Stimulated activated CD8-positive, alpha-beta memory T cell treated with anti-CD3 and anti-CD28 coated beads, Interleukin-4, amount 100 ng/mL, for 48 hours (primary cell): ENCODE measurements at places on chromosomes 3 and 15.

DNA sequence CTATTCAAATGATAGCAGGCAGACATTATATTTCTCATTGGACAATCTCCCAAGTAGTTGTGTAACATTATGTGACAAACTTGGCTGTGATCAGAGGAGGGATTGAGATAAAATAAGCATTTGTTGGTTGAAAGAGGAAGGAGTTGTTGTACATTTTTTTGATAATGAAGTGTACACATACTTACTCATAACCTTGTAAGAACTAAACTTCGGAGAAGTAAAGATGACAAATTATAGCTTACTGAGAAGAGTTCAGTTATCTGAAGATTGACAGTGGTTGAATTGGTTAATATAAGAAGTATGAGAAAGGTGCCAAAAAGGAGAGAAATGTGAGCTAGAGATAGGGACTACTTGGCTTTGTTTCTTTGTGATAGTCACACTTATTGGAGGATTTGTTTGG, 32.6 kb downstream of the STT3B start:
- no peak for DNase-seq

DNA sequence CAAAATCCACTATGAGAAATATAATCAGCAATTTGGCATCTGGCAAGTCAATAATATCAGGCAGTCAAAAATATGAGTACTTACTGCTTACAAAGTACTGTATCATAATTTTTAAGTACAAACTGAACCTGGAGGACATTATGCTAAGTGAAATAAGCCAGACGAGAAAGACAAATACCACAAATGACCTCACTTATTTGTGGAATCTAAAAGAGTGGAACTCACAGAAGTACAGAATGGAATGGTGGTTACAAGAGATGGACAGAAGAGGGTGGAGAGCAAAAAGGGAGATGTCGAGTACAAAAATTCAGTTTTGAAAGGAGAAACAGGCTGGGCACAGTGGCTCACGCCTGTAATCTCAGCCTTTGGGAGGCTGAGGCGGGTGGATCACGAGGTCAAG, 12.4 kb downstream of the PCYT1A start:
- no peak for DNase-seq

- DNase-seq = no peak
Measured at GRCh38 chr3:80157546-80157945, 389.7 kb upstream of the ROBO1 start.

- DNase-seq = no peak
Measured at GRCh38 chr15:95457520-95457919, 873.0 kb upstream of the NR2F2 start.

- DNase-seq = no peak
Measured at GRCh38 chr15:77975332-77976094, 102.0 kb downstream of the TBC1D2B start.

DNA sequence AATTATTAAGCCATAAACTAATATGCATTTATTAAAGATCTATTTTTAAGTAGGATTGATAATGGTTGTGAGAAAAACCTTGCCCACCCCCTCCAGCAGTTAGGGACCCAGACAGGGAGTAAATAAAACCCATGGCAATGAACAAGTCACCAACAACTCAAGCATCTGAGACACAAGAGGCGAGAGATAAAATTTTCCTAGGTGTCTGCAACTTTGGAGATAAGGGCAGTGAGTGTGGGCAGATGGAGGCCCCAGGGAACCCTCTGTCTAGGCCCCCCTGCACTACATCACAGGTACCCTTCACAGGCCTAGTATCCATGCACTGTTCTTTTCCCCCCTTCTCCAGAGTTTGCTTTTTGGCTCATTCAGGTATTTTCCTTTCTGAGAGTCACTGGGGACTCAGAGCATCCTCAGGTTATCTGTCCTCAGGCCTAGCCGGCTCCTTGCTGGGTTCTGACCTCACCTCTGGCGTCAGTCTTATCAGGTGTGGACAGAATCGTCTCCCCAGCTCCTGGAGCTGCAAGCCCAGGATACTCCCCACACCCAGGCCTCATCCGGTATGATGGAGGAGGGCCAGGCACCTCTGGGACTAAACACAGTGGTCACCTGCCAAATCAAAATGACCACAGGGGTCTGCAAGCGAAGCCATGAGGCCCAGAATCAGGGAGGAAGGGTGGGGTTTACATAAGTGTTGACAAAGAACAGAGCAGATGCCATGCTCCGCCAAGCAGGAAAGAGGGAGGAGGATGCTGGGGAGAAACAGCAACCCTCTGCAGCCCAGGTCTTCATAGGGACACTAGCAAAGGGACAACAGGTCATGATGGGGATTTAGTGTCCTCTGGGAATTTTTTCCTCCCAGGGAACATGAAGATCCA, 50.4 kb downstream of the CCNL1 start:
- DNase-seq = no peak

- DNase-seq = no peak
Measured at GRCh38 chr15:78950902-78951840, 6.3 kb upstream of the CTSH start.

DNA sequence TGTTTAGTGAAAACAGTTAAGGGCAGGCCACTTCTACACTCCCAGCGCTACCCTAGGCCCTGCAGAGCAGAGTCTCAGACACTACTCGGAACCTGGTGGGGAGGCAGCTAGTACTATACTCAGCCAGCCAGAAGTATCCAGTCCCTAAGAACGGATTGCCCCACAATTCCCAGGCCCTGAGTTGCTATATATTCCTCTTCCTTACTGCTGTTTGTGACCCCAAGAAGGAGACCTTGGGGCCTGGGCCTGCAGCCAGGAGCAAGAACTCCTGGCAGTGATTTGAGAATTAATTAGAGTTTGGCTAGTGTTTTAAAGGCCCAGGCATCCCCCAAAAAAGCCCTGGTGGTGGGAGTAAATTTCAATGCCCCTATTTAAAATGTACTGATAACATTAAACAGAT, 87.7 kb downstream of the RBPMS2 start:
- no peak for DNase-seq

DNA sequence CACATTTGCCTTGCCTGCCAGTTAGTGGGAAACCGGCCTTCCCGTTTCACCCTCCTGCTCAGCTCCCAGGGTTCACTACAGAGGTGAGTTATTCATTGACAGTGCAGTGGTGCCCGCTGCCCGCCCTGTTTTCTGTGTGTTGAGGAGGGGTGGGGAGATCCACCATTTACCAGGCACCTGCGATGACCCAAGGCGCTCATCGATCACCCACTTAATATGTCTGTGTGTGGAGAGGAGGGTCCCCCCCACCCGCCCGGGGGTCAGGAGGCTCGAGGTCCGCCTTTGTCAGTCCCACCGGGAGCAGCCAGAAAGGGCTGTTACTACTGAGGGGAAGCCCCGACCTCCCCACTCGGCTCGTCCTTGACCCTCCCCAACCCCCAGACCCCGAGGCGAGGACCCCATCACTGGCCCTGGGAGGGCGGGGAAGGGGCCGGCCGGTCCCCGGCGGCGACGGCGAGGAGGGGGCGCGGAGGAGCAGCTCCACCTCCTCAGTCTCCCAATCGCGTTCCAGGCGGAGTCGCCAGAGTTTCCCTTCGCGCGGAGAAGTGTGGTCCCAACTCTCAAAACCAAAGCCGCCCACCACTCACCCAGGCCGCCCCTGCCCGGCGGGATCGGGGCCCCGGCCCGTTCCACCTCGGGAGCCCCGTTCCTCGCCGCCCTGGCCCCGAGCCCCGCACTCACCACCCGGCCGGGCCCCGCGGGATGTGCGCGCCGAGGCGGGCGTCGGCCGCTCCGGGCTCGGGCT, 1.1 kb downstream of the PLXNB1 start:
- no peak for DNase-seq

GRCh38 chr3:166190360-166190759, 353.1 kb upstream of the BCHE start:
- no peak for DNase-seq

- DNase-seq = no peak
Measured at GRCh38 chr3:65877160-65877559, 161.6 kb downstream of the MAGI1 start.

GRCh38 chr3:112806903-112807302, 39.8 kb downstream of the CD200R1L start:
- no peak for DNase-seq

- no peak for DNase-seq
Measured at GRCh38 chr15:59419170-59419569, 18.8 kb upstream of the FAM81A start.

GRCh38 chr3:50953825-50954414, 279.2 kb downstream of the DOCK3 start:
- no peak for DNase-seq

DNA sequence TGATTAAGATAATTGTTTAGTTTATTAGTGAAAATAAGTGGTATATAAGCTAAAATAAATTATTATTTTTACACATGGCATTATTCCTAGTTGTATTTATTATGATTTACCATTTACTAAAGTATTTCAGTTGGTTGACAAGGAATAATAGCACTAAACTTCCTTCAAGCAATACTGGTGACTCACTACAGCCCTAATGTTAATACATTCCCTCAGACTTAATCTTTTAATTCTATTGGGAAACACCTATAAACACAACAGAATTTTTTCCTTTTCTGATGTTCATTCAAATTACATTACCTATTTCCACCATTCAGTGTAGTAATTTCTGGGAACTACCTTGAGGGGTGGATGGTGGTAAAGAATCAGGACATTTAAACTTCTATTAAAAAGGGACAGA, 264.0 kb downstream of the TIGIT start:
- no peak for DNase-seq

- no peak for DNase-seq
Measured at GRCh38 chr15:43232289-43232874, 11.6 kb upstream of the EPB42 start.

GRCh38 chr3:197949778-197950676, at the start of gene RPL35A:
Gene RPL35A, plus strand, starts transcription at chr3:197950190. Its CDS starts 778 bp downstream, at chr3:197950968.
- peak; percentile 87 for DNase-seq
